AG09319 (cell line): ENCODE measurements at places on chromosomes 7 and 10.

DNA sequence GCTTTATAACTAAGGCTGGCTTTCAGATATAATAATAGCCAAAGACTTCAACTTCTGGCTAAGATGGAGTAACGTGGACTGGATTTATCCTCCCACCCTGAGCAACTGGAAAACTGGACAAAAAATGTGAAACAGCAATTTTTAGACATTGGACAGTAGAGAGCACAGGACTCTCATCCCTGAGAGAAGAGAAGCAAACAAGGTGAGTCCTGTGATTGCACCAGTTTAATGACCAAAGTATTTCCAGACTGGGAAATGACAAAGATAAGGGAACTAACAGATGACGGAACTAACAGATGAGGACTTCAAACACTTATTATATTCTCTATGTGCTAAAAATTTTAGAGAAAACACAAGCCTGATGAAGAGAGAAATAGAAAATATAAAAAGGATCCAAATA, 175.7 kb upstream of the SLC25A13 start:
- DNase-seq: no peak

DNA sequence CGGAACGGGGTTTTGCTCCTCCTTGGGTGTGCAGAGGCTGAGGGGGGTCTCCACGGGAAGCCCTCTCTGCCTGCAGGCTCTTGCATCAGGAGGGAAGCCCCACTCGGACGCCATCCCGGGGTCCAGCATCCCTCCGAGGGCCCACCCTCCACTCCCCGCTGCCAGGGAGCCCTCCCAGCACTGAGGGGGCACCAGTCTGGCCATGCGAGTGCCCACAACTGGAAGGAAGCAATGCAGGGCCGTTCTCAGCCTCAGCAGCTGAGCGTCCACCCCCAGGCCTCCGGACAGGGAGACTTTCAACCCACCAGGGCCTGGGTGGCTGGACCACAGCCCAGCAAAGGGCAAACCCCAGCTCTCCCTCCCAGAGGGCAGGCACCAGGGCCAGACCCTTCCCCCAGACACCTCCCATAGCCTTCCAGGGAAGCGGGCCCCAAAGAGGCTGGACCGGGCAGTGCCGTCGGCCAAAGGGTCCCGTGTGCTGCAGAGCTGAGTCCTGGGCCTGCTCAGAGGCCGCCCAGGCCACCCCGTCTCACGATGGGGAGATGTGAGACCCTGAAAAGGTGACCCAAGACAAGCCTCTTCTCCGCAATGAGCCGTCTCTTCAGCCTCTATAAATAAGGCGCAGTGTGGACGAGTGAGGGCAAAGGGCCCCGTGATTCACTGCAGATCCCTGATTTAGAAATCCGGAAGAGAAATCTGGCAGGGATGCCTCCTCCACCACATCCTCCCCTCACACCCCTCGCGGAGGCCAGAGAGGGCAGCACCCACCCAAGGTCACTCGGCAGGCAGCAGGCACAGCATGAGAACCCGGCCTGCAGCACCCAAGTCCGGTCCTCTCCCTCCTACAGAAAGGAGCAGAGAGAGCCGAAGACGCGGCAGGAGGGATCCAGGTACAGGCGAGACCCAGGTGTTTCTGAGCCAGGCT, 81.9 kb upstream of the DNAAF5 start:
- DNase-seq: no peak

DNA sequence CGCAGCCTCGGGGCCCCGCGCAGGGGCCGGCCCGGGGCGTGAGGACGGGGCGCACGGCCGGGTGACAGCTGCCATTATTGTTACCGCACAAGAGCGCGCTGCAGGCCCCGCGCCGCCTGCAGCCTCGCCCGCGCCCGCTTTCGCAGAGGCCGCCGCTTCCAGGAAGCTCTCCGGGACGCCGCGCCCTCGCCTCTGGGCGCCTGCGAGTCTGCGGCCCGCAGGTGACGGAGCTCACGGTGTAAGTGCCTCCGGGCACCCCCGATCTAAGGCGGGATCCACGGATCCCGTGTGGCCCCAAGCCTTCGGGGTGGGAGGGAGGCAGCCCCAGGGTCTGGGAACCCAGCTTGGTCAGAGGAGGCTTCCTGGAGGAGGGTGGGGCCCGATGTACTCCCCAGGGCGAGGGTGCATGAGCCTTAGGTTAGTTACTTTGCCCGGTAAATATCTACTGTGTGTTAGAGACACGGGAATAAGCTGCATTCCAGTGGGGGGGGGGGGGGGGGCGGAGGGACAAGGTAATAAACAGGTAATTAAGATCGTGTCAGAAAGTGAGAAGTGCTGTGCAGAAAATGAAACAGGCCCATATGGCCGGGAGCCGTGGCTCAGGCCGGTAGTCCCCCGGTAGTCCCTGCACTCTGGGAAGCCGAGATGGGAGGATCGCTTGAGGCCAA, 638 bp downstream of the IQCE start:
- no peak for DNase-seq

- DNase-seq: peak; percentile 11
Measured at GRCh38 chr7:55475855-55476803, 96.2 kb downstream of the VOPP1 start.

GRCh38 chr7:83550100-83550499, 98.8 kb downstream of the SEMA3E start:
- DNase-seq: peak; percentile 64

DNA sequence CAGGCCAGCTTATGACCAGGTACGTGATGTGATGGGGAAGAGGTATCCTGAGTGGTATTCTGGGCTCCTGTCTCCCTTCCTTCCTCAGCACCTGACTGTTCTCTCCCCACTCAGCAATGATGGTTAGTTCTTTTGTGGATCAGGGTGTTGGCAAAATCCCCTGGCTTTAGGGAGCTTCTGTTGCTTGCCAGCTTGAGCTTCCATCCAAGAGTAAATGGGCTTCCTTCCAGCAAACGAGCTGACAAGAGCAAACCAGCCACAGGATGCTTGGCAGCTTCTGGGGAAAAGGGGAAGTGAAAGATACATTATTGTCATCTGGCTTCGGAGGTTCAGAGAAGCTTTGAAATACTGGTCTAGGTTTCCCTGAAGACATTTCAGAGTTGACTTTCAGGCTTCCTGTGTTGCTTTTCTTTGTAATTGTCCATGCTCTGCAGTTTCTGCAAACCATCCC, 5.2 kb downstream of the DUSP5 start:
- no peak for DNase-seq

- no peak for DNase-seq
Measured at GRCh38 chr7:127904670-127904985, 126.6 kb downstream of the LRRC4 start.

GRCh38 chr7:13037216-13037615, 349.8 kb downstream of the ARL4A start:
- no peak for DNase-seq

DNA sequence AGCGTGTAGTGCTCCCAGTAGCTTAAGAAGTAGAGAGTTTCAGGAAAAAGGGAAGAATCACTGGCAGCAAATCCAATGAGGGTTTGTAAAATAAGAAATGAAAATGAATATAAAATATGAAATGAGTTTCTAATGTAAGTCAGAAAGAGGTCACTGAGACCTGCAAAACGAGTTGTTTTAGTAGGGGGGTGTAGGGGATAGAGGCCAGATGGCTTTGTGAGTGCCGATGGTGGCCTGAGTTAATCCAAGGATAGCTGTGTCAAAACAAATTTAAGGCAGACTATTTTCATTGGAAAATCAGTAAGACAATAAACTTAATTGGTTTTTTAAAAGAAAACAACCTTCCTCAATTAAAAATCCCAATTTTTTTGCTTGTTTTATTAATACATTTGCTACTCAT, 745 bp upstream of the ASB15 start:
- no peak for DNase-seq

GRCh38 chr7:46004965-46005364, 83.9 kb upstream of the IGFBP3 start:
- DNase-seq: no peak

GRCh38 chr10:75541411-75541810, 110.0 kb downstream of the LRMDA start:
- DNase-seq: no peak

- DNase-seq: no peak
Measured at GRCh38 chr10:14751921-14752320, 22.8 kb downstream of the FAM107B start.

DNA sequence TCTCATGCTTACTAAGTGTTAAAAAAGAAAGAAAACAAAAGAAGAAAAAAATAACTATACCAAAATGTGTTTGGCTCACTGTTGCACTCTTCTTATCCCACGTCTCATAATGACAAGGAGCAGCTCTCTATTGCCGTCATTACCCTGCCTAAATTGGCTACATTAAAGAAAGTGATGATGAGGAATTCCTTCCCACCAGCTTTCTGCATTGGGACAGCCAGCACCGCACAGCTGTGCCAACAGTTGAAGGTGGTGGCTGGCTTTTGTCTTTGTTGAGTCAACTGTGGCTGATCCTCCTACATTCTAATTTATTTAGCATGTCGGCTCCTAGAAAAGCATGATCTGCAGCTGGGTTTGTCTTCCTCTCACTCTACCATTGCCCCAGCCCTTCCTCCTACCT, 751.8 kb downstream of the KCNMA1 start:
- no peak for DNase-seq

DNA sequence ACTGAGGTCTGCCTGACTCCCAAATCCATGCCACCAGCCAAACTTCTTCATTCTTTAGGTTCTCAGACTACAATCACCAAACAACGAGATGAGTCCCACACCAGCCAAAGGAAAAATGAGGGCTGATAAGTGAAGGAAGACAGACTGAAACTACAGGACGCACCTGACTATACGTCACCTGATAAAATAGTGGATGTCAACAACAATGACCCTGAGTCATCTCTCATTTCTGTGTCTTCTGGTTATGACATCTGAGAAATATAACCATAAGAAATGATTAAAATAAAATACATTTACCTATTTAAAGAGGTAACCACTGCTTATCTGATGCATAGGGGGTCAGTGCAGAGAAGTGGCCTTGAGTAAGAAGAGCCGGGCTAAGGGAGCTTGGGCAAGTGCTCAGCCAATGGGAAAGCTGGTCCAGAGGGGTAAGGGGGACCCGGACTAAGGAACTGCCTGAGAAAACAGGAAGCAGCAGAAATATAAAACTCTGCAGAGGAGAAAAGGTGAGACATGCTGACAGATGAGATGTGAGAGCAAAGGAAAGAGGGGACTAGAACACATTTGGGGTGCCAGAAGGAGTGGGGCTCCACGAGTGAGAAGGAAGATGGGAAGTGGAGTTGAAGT, 51.8 kb downstream of the HIPK2 start:
- DNase-seq: no peak

GRCh38 chr7:73905360-73905759, 44.4 kb downstream of the TMEM270 start:
- DNase-seq: no peak

- no peak for DNase-seq
Measured at GRCh38 chr7:152505606-152506005, 69.8 kb upstream of the KMT2C start.
